Hepatocyte (in vitro differentiated cells): ENCODE measurements at places on chromosomes 1 and 21. TPM values are rescaled to one million over a fixed set of nuclear protein-coding genes. Genes with fewer than 3 reads are reported as not detected.

Gene SSR2
- 326 and 360 TPM in 2 replicates for polyA plus RNA-seq

Gene CRP
- not detected in 2 replicates for polyA plus RNA-seq

Gene ANKRD45
- polyA plus RNA-seq = 1.0 and 2.2 TPM in 2 replicates

Gene SPSB1
- polyA plus RNA-seq = 75.3 and 102 TPM in 2 replicates

Gene FMO3
- 0.49 and 0.52 TPM in 2 replicates for polyA plus RNA-seq

DNA sequence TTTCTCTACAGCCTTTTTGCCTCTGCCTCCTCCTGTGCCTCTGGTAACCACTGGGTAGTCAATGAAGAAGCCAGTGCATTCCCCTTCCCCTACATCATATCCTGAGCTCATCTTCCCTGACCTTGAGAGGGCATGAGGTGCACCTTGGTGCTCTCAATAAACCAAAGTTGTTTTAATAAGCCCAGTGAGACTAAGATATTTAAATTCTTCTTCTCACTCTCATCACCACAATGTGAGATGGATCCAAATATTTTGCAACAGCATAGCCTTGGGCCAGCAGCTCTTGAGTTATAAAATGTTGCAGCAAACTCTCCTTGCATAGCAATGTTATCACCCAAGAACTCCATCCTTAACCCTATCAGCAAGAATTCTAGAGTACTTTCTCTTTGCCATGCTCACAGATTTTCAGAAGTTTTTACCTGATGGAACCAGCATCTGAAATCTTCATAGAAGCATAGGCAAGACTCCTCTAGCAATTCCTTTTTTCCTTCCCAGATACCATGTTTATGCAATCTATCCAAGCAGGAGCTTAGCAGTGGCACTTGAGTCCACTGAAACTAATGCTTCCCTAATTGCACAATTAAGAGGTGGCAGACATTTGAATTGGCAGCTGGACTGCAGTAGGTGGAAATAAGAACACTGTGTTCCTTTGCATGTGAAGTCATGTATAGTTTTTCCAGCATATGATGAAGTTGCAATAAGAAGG is 36.8 kb downstream of the CDC7 start:
- no peak for DNase-seq
- H3K27ac ChIP-seq = no peak overlapping the region
- H3K36me3 ChIP-seq = no peaks in the 10 kb centered on the region
- H3K4me3 ChIP-seq = no peak overlapping the region

- no peaks in the 10 kb centered on the region for H3K4me1 ChIP-seq
- DNase-seq = no peak
- no peaks in the 10 kb centered on the region for H3K27me3 ChIP-seq
- H3K36me3 ChIP-seq = no peaks in the 10 kb centered on the region
Observed at GRCh38 chr1:52592637-52593323, 9.4 kb upstream of the GPX7 start.

DNA sequence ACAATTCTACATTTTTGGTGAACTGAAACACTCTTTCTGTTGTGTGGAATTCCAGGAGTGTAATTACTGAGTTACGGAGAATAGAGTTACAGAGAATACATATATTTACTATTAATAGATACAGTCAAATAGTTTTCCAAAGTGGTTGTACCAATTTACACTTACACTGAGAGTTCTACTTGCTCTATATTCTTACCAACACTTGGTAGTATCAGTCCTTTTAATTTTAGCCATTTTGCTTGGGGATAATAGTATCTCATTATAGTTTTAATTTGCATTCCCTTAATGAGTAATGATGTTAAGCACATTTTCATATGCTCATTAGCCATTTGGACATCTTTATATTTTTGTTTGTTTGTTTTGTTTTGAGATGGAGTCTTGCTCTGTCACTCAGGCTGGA is 28.9 kb downstream of the AGO4 start:
- no peaks in the 10 kb centered on the region for H3K4me1 ChIP-seq
- H3K27me3 ChIP-seq = no peaks in the 10 kb centered on the region

DNA sequence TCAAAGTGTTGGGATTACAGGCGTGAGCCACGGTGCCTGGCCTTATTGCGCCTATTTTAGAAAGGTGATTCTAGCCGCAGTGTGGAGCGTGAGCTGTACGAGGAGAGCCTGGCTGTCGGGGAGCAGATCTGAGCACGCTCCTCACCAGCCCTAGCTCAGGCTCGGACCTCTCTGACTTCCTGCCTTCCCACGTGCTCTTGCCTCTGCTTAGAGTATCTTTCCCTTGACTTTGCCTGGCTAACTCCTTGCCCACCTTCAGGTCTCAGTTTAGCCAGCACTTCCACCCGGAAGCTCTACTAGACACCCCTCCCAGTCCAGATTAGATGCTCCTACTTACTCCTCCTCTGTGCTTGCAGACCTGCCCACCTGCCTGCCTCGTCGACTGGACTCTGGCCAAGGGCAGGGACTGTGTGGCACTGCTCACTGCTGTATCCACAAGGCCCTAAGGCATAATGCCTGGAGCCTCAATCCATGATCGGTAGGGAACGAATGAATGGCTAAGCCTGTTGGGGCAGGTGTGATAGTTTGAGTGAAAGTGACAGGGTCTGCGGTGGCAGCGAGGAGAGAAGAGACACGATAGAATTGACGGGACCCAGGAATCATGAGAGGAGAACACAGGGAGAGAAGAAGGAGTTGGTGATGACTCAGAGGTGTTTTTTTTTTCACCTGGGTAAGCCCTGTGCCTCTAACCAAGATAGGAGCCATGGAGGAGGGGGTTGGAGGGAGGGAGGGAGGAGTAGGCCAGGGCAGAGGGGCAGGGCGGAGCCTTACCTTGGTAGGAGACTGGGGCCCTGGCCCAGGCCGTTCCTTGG is 28.1 kb upstream of the WASF2 start:
- peak overlapping the region; percentile 99 for H3K27ac ChIP-seq
- H3K4me3 ChIP-seq = no peak overlapping the region
- DNase-seq = peak; percentile 83
- no peaks in the 10 kb centered on the region for H3K27me3 ChIP-seq
- H3K36me3 ChIP-seq = no peaks in the 10 kb centered on the region
- H3K4me1 ChIP-seq = peaks cover 58% of the 10 kb centered on the region

DNA sequence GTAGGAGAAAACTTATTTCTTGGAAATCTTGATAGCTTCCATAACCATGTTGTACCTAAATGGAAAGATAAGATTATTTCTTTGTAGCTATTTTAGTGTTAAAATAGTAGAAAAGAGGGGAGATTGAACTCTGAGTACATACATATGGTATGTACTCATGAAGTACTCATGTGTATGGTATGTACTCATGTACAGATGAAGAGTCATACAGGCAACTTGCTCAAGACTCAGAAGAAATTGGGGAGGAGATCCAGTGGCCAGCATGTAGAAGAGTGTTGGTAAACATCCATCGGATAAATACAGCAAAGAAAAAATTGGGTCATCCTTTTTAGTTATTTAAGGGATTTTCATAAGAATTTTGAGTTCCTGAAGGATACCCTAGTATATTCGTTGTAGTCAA is 29.0 kb downstream of the MDM4 start:
- no peaks in the 10 kb centered on the region for H3K27me3 ChIP-seq
- DNase-seq = no peak
- no peak overlapping the region for H3K4me3 ChIP-seq
- H3K4me1 ChIP-seq = no peaks in the 10 kb centered on the region
- H3K36me3 ChIP-seq = peaks cover 8% of the 10 kb centered on the region
- no peak overlapping the region for H3K27ac ChIP-seq

DNA sequence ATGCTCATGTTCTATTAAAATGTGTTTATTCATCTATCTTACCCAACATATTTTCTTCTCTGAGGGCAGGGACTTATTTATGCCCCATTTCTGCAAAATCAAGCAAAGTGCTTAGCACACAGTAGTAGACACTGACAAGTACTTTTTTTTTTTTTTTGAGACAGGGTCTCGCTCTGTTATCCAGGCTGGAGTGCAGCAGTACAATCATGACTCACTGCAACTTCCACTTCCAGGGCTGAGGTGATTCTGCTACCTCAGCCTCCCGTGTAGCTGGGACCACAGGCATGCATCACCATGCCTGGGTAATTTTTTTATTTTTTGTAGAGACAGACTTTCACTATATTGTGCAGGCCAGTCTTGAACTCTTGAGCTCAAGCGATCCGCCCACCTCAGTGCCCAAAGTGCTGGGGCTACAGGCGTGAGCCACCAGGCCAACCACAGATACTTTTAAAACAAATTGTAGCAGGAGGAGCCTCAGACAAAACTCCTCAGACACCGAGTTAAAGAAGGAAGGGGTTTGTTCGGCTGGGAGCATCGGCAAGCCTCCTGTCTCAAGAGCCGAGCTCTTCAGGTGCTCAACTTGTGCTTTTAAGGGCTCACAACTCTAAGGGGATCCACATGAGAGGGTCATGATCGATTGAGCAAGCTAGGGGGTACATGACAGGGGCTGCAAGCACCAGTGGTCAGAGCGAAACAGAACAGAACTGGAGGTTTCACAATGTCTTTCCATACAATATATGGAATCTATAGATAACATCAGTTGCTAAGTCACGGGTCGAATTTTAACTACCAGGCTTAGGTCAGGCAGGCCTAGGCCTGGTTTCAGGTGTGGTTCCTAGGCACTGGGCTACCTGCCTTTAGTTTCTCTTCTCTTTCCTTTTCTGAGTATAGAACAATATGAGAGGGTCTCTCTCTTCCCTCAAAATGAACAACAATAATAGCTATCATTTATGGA is 5.7 kb upstream of the TMEM167B start:
- H3K4me3 ChIP-seq = no peak overlapping the region
- DNase-seq = no peak
- H3K27me3 ChIP-seq = no peaks in the 10 kb centered on the region
- H3K27ac ChIP-seq = no peak overlapping the region
- H3K36me3 ChIP-seq = no peaks in the 10 kb centered on the region
